ENCODE measurements at places on chromosomes 7 and 10.

DNA sequence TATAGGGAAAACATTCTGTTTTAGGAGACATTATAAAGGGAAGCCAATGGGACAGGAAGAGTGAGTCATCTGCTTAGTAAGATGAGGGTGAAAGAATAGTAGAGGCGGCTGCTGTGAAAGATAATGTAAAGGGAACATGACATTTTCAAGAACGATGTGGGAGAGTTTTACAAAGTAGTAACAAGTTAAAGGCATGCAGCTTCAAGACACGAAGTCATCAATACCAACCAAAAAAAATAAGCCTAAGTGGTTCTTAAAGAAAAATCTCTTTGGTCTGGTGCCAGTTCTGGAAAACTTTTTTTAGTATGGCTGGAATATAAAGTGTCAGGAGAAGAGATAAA lies 6.1 kb downstream of the GSTO1 start:
- no peak for DNase-seq

DNA sequence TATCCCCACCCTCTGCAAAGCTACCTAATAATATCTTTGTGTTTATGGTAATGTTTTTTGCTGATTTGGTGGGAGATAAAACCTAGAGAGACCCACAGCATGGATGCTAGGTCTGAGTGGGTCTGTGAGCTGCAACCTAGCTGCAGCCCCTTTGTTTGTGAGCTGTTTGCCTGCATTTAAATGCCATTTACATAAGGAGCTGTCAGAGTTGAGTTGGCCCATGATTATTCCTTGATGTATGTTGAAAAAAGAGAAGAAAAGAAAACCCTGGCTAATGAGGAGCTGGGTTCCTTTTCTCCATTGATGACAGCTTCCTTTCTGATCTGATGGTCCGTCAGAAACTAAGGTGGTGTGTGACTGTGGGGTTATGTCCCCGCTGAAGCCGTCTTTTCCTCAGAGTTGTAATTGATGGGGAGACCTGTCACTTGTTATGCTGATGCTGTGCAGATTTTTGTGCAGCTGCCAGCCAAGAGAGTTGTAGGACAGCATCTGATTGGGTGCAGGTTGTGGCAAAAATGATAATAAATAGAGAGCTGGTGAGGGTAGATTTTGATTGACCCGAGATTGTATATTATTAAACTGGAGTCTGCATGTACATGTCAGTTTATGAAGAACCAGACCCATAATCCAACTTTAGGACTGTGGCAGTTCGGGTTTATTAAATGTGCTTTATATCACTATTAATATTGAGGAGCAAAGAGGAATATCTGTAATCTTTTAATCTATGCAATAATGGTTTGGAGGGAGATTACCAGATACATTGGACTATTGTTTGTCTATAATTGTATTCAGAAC lies 219.8 kb downstream of the AUTS2 start:
- no peak for DNase-seq

DNA sequence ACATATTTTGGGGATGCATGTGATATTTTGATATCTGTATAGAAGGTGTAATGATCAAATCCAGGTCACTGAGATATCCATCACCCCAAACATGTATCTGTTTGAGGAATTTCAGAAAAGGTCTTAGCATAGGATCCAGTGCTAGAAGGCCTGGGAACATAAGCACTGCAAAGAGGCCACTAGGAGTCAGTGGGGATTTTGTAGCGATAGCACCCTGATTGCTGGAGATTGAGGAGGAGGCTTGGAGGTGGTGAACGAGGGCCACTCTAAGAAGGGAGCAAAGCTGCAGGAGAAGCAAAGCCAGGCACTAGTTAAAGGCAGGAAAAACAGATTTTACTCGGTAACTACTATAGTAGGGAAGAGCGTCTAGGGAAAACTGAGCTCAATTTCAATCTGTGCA lies 324.0 kb downstream of the LHFPL3 start:
- no peak for DNase-seq

DNA sequence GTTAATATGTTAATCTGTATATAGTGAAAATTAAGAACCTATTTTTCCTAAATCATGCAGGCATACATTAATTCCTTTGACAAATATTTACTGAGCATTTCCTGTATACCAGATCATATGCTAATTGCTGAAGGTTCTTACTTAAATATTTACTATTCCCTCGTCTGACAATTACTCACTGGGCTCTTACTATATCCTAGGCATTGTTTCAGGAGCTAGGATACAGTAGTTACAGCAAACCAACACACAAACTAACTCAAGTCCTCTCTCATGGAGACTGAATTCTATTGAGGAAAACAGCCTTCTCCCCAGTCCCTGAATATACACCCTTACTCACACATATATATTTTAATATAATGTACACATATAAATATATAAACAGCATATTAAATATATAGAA lies 786.0 kb downstream of the NRG3 start:
- DNase-seq = no peak

DNA sequence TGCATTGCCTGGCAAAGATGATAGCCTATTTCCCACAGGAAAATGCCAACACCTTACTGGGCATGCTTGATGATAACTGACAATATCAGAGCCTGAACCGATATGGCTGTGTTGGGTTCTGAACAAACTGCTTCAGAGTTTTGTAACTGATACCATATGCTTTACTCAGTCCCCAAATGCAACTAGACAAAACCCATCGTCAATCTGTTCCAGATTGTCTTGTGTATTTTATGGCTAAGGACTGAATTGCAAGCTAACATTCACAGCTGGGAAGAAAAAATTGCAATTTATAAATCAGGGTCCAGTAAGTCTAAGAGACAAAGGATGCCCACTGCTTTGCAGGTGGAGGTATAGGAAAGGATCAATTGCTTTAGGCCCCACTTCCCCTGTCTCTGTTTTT lies 116.8 kb upstream of the WNT16 start:
- DNase-seq = no peak

DNA sequence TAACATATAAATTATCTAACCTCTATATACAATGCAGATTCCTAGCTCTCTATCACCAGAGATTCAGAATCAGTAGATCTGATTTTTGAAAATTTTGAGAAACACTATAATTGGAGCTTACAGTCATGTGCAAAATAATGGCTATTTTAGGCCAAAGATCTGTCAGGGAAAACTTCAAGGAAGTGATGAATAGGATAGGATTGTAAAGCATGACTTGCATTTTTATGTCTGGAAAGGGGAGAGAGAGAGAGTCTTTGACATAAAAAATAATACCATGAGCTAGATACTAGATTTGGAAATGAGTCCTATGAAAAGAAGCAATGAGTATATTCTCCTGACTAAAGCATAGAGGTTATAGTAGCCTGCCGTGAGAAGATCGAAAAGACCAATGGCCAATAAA lies 181.1 kb downstream of the SDHAF3 start:
- DNase-seq = no peak

DNA sequence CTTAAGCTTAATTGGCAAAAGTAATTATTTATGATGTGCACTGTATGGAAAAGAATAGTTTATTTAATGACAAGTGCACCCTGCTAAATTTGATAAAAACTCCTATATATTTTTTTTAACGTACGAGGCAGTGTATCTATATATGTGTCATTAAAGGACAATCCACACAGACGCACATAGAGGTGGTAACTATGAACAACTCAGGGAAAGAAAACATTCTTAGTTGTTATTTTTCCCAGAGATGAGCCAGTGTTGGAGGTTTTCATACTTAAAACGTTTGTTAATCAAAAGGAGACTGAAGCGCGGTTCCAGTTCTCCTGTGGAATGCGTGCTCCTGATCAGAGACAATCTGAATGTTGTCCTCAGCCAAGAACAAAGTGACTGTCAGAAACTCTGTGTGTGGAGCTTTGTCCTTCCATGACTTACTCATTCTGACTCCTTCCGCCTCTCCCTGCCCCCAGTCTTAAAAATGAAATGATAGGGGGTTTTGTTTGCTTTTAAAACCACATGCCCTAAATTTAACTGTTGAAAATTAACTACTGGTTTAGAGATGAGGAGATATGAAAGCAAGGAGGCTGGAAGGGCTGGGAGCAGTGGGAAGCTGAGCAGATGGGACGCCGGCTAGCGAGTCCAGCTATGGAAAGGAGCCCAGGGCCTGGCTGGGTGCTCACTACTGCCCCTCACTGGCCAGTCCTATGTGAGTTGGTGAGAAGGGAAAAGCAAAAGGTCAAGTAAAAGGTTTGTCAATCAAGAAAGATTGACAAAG lies 99.6 kb downstream of the SVIL start:
- DNase-seq = peak; percentile 35

DNA sequence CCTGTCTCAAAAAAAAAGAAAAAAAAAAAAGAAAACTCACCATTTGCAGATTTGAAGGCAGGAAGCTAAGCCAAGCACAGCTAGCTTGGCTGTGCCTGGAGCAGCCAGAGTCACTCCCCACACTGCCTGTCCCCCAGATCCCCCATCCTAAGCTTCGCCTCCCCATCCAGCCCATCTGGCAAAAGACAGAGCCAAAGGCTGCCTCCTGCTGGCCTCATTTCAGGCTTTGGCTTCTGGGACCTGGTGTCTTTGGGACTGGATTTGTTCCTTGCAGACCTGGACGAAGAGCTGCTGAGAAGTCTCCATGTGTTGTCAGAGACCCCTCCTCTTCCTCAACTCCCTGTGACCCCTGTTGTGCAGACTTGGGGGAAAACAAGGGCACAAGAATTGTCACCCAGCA lies 8.1 kb downstream of the ASL start:
- DNase-seq = no peak

DNA sequence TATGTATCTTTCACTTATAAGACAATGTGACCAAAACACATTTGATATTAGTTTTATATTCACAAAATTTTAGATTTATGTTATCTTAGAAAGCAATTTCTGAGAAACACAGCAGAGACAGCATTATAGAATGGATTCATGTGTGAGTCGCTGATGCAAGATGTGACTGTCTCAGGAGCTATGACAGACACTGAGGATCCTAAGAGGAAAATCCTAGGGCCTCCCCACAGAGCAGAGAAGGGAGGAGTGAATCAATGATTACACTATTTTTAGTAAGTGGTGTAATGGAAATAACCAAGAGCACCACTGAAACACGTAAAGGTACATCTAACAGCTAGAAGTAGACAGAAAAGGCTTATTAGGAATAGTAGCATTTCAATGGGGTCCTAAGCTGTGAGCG lies 204.0 kb upstream of the PTN start:
- no peak for DNase-seq

DNA sequence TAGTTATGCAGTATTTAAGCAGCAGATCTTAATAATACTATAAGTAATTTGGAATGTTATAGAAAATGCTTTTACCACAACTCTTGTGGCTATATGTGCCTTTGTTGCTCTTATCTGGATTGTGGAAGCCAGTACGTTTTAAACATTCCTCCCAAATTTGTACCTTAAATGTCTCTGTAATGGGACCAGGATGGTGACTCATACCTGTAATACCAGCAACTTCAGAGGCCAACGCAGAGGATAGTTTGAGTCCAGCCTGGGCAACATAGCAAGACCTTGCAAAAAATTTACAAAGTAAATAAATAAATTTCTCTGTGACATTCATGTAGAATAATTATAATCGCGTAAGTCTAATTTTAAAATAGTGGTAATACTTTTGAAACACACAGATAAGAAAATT lies 283.1 kb downstream of the POM121L12 start:
- no peak for DNase-seq

DNA sequence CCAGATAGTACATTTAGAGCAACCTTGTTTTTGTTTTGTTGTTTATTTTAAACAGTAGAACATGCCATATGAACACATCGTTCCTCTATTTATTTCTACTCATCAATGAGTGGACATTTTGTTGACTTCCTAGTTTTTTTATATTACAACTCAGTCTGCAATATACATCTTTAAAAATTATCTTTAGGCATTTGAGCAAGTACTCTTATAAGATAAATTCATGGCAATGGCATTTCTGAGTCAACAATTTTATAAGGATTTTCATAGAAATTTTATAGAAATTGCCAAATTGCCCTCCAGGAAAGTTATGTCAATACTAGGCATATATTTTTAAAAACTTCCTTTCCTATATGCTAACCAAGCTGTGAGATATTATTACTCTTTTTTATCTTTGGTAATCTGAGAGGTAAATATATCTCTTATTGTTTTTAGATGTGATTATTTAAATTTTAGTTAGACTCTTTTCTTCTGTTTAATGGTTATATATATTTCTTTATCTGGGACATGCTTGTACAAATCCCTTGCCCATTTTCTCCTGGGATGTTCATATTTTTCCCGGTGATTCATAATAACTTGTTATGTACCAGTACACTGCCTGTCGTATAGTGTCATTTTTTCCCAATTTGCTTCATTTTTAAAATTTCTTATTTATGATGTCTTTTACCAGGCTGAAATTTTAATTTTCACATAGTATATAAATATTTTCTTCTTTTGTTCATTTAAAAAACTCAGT lies 50.5 kb downstream of the FZD1 start:
- no peak for DNase-seq

DNA sequence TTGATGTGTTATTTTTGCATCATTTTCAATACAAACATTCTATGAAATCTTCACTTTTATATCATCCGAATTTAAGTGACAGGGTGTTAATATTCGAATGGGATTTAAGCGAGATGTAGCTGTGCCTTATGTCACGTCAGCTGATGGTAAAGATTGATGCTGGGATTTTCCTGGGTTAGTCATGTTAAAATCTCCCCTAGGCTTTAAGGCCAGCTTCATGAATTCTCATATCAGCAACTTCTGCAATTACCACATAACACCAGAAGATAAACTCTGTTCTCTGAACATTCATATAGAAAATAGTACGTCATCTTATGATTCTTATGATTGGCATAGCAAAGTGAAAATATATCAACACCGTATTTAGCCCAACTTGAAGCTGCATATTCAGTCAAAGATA lies 669.2 kb downstream of the PCDH15 start:
- DNase-seq = no peak

- DNase-seq = no peak
Observed at GRCh38 chr10:27611236-27611635, 107.1 kb downstream of the RAB18 start.

DNA sequence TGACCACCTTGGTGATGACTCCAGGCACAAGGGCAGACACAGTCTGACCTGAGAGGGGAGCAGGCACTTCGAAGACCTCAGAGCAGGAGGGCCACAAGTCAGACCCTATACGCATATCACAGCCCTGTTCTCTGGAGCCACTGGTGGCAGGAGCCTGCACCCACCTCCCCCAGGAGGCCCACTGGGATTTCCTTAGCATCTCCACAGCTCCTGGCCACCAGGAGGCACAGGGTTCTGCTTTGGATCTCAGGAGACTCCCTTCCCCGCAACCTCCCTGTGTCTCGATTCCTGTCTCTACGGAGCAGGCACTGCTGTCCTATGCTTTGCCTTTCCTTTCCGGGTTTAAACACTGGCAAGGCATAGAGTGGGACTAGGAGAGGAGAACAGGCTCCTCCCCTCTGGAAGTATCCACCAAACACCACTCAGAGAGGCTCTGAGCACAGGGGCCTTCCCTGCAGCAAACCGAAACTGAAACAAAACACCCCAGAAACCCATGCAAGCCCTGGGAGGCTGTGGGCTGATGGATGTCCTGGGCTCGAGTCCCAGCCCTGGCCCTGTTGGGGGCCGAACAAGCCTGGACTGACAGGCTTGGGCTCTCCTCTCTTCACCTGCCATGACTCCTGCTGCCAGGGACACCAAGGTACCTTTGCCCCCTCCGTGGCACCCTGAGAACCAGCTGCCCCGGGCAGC lies 166.3 kb downstream of the NEURL1 start:
- DNase-seq = no peak

GRCh38 chr7:150942001-150942590 lies 36.0 kb downstream of the KCNH2 start:
- DNase-seq = no peak

GRCh38 chr10:35369049-35369611 lies 32.8 kb downstream of the CCNY start:
- no peak for DNase-seq

Data from NT2/D1 (cell line).